ENCODE measurements at places on chromosomes 11 and 22.

DNA sequence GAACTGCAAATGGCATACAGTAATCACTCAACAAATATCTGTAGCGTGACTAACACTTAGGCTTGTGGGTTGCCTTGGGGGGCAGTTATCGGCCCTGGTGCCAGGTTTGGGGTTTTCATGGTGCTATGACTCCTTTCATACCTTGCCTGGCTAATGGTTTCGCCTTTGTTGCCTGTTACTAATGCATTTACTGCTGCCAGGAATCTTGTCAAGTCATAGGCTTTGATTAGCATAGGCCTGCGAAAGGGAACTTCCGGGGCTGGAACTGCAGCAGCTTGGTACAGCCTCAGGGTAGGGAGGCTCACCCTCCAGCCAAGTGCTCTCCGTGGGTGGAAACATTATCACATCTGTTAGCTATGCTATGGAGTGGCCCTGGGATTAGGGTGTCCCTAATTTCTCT, 13.2 kb downstream of the SLC25A18 start:
- DNase-seq, result no peak

GRCh38 chr11:35402751-35403660, 16.4 kb downstream of the SLC1A2 start:
- no peak for DNase-seq

- no peak for DNase-seq
Measured at GRCh38 chr11:44165432-44165831, 70.0 kb downstream of the EXT2 start.

DNA sequence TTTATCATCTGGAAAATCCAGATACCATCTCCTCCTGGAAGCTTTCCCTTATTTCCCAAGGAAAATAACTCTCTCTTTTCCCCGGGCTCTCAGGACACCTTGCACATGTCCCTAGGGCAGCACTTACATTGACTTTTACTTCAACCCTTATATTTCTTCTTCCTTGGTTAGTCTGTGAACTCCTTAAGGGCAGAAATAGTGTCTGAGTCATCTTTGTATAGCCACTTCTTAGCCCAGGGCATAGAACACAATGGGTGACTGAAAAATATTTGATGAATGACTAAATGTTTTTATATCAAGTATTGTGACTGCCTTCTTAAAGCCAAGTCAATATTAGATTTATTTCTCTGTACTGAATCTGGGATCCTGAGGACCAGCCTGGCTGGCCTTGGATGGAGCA, 45.4 kb upstream of the MYOD1 start:
- DNase-seq, result no peak

DNA sequence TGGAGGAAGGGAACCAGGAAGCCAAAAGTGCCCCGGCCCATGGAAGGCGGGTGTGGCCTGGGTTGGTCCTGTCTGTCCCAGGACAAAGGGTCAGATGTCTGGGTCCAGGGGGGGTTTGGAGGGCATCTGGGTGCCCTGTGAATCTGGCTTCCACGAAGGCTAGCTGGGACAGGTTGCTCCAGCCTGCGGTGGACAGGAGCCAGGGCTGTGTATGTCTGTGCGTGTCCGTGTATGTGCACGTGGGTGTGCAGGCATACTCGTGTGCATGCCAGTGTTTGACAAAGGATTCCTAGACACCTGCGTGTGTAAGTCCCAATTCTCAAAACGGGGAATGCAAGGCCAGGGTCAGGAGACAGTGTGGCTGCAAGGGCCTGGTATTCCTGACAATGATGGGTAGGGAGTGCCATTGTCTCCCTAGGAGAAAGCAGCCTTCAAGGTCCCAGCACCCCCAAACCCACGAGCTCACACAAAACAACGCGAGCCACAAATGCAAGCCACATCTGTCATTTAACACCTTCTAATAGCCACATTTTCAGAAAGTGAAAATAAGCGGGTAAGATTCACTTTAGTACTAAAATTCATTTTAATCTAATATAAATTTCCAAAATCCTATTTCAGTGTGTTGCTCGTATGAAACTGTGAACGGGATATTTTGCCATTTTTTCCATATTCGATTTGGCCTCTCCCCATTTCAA, 78.4 kb upstream of the WNT7B start:
- DNase-seq, result no peak

- no peak for DNase-seq
Measured at GRCh38 chr11:100631316-100631715, 55.8 kb upstream of the ARHGAP42 start.

DNA sequence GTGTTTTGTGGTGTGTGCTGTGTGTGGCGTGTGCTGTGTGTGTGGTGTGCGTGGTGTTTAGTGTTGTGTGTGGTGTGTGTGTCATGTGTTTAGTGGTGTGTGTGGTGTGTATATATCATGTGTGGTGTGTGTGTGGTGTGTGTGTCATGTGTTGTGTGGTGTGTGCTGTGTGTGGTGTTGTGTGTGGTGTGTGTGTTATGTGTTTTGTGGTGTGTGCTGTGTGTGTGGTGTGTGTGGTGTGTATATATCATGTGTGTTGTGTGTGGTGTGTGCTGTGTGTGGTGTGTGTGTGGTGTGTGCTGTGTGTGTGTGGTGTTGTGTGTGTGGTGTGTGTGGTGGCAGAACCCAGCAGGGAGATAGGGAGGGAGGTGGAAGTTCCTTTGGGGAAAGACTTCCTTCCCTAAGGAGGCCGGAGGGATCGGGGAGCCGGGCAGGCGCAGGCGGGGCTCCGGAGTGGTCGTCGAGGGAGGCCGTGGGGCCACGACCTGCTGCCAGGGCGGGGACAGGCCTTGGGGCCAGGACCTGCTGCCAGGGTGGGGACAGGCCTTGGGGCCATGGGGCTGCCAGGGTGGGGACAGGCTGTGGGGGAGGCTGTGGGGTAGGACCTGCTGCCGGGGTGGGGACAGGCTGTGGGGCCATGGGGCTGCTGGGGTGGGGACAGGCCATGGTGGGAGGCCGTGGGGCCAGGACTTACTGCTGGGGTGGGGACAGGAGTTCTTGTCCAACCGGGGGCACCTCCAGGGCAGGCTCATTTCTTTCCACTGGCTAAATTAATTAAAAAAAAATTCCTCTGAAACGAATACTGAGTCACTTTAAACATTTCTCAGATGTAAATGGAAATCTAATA, 15.2 kb downstream of the PIM3 start:
- no peak for DNase-seq

- DNase-seq, result no peak
Measured at GRCh38 chr11:17927681-17928343, 85.0 kb downstream of the SERGEF start.

DNA sequence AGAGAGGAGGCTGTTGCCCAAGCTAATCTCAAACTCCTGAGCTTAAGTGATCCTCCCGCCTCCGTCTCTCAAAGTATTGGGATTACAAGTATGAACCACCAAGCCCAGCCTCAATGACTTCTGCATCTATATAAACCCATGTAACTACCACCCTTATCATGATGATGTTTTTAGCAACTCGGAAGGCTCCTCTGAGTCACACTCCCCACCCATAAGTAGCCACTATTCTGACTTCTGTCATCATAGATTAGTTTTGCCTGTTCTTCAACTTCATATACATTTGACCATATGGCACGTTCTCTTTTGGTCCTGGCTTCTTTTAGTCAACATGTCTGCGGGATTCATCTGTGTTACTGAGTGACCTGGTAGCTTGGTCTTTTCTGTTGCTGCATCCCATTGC, 6.4 kb upstream of the FOSL1 start:
- no peak for DNase-seq

Measured in NCI-H1930 (cell line).